ENCODE measurements at places on chromosomes 3 and 15. TPM values are rescaled to one million over a fixed set of nuclear protein-coding genes. Genes with fewer than 3 reads are reported as not detected.

GRCh38 chr15:47552978-47553608 lies 164.2 kb upstream of the SEMA6D start:
- H3K4me1 ChIP-seq = peaks cover 5% of the 10 kb centered on the region
- no peak overlapping the region for H3K27ac ChIP-seq
- no peaks in the 10 kb centered on the region for H3K36me3 ChIP-seq
- no peak for DNase-seq
- H3K27me3 ChIP-seq = no peaks in the 10 kb centered on the region

DNA sequence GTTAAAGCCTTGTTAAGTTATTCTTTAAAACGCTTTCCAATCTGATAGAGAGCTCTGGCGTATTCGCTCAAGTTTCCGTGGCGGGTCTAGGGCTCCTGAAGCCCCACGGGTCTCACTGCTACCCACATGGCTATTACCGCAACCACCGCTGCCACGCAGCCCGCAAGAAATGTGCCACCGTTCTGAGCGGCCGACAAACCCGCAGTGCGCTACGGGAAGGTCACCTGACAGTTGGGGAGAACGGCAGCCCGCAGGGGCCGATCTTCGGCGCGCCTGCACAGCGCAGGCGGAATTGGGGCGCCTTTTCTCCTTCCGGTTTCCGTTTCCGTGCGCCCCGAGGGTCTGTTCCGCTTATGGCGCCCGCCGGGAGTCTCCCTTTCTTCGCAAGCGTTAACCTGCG lies 76.6 kb upstream of the SNRPN start:
- no peaks in the 10 kb centered on the region for H3K36me3 ChIP-seq
- H3K27me3 ChIP-seq = no peaks in the 10 kb centered on the region
- peak; percentile 37 for DNase-seq
- no peak overlapping the region for H3K4me3 ChIP-seq

DNA sequence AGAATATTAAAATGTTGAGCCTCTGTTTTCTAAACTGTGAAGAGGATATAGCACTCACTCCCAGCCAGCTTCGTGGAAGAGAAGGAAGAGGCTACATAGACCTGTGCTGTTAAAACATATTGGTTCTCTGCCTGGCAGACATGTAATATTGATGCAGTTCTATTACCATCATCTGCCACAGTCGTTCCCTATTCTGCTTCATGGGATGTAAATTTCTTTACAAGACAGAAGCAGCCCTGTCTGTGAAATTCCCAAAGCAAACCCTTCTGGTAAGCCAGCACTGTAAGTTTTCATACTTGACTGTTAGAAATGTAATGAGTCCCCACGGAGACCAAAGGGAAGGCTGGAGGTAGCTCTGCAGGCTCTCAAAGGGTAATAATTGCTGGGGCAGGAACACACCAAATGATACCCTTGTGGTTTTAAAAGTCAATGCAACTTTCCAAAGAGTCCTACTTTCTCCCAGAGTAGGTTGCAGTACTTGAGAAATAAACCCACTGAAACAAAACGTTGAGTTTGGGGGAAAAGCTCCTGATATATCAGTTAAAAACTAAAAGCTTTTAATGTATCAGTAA lies 129.9 kb upstream of the HES1 start:
- peaks cover 38% of the 10 kb centered on the region for H3K4me1 ChIP-seq
- no peak for DNase-seq
- no peak overlapping the region for H3K4me3 ChIP-seq

DNA sequence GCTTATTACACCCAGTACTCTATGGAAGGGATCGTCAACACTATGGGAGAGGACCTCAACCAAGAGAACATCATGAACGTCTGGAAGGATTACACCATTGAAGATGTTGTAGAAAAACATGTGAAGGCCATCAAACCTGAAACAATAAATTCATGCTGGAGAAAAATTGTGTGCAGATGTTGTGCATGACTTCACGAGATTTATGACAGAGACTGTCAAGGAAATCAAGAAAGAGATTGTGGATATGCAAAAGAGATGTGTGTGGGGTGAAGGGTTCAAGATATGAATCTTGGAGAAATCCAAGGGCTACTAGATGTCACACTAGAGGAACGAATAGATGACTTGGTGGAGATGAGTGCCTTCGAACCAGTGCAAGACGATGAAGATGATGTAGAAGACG lies 3.5 kb upstream of the PARP16 start:
- peaks cover 15% of the 10 kb centered on the region for H3K4me1 ChIP-seq
- H3K4me3 ChIP-seq = no peak overlapping the region
- H3K27ac ChIP-seq = no peak overlapping the region
- H3K27me3 ChIP-seq = no peaks in the 10 kb centered on the region
- H3K36me3 ChIP-seq = no peaks in the 10 kb centered on the region

SPINK8 gene
- total RNA-seq = not detected

DNA sequence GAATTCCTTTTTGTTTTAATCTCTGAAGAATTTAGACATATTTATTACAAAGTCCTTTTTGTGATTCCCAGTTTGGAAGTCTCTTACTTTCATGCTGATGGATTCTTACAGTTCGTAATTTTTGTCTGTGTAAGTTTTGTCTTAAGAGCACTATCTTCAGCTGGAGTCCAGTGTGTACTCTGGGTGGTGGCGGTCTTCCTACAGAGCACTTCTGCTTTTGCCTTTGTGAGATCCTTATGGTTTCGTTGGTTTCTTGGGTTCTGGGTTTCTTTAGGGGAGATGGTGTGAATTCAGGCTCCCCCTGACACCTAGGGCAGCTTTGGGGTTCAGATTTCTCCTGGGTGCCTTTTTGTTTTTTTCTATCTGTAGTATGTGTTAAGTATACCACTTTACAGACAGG lies 45.3 kb downstream of the PLS1 start:
- H3K27ac ChIP-seq = no peak overlapping the region
- no peaks in the 10 kb centered on the region for H3K36me3 ChIP-seq
- no peaks in the 10 kb centered on the region for H3K4me1 ChIP-seq
- H3K4me3 ChIP-seq = no peak overlapping the region

DPP8 gene
- 27.4 TPM for total RNA-seq

- H3K4me3 ChIP-seq = no peak overlapping the region
- no peak overlapping the region for H3K27ac ChIP-seq
- peak; percentile 56 for DNase-seq
- H3K36me3 ChIP-seq = no peaks in the 10 kb centered on the region
- no peaks in the 10 kb centered on the region for H3K27me3 ChIP-seq
Measured at GRCh38 chr3:17136136-17136721, 251.5 kb downstream of the PLCL2 start.

DNA sequence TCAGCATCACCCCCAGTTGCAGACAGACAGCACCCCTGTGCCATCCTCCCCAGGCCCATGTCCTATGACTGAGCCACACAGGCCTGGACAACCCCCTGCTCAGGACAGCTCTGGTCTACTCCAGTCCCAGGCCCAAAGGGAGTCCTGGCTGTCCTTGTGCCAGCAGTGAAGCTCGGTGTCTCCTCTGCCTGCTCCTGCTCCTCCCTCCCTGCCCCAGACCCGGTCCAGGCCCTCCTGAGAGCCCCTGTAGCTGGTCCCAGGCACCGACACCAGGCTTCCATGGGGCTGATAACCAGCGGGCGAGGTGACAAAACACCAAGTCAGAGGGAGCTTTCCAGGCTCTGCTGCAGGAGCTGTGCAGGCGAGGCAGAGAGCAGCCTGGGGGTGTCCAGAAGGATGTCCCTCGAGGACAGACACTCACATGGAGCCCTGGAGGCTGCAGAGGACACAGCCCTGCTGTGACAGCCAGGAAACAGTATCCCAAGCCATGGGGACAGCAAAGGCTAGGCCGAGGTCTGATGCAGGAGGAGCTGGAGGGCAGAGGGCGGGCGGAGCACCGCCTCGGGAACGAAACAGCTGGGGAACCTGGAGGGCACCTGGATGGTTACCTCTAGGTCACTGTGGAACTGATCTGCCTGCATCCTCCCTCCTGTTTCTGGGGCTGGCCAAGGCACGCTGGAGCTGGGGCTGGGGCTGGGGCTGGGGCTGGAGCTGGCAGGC lies 103.8 kb upstream of the PRR20G start:
- H3K36me3 ChIP-seq = no peaks in the 10 kb centered on the region
- DNase-seq = no peak
- no peak overlapping the region for H3K4me3 ChIP-seq

DNA sequence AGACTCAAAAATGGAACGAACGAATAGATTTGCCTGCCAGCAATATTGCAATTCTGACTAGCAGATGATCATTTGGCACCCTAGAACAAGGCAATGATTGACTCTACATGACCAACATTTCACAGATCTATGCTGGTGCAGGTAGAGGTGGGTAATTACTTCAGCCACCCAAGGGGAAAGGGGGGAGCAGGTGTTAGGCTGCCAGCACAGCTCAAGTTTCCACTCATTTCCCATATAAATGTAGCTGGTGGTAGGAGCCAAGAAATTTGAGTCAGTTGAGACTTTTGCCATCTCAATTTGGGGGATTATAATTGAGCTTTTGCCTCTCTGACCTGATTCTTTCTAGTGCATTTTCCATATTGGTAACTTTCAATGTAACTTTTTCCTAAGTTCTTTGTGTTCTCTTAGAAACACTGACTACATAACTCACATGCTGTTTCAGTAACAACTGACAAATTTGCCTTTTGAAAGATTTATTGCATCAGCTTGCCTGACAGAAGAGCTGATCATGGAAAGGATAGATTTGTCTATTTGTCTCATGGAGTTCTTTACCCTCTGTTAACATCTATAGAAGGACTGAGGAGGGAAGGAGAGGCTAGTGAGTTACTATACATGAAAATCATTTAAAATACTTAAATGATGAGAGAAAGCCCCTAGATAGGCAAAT lies 902.5 kb downstream of the ZPLD1 start:
- no peaks in the 10 kb centered on the region for H3K27me3 ChIP-seq
- H3K36me3 ChIP-seq = no peaks in the 10 kb centered on the region
- H3K4me3 ChIP-seq = no peak overlapping the region
- H3K27ac ChIP-seq = no peak overlapping the region
- DNase-seq = no peak

- no peaks in the 10 kb centered on the region for H3K36me3 ChIP-seq
- no peak overlapping the region for H3K27ac ChIP-seq
- DNase-seq = no peak
- H3K27me3 ChIP-seq = no peaks in the 10 kb centered on the region
Measured at GRCh38 chr3:156620260-156620659, 54.1 kb upstream of the TIPARP start.

All from body of pancreas (tissue), 4 donors.